Fibroblast of upper back skin (primary cell): ENCODE measurements at places on chromosomes 5 and 9.
A peak's percentile ranks its signal among the peaks of the same experiment; 100 is the strongest.

DNA sequence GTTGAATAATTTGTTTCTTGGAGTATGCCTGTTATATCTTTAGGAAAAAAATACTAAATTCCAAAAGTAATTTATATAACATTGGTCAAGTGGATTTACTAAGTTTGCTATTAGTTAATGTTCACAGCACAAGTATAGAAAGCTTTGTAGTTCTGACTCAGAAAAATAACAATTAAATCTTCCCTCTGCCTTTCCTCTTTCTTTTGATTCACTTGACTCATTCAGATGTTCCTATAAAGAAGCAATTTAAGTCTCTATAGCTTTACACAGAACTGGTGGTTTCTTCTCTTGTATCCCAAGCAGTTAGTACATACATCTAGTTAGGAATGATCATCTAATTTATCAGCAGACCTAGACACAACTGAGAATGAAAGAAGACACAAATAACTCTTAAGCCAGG lies 4.5 kb upstream of the CDC42SE2 start:
- DNase-seq, result no peak

DNA sequence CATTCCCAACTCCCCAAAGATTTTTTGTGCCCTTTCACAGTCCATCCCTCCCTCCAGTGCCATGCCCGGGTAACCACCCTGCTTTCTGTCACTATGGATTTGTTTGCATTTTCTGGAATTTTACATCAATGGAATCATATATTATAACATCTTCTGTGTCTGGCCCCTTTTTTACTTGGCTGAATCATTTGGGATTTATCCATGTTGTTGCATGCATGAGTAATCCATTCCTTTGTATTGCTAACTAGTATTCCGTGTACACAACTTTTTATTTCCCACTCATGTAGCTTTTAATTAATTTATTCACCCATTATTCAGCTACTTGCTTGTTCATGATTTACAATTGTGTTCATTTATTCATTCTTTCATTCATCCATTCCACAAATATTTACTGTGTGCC lies 94.1 kb downstream of the FGF18 start:
- DNase-seq, result no peak

- DNase-seq, result peak; percentile 46
These were observed 114.2 kb downstream of the LHFPL2 start for GRCh38 chr5:78534148-78534904.

DNA sequence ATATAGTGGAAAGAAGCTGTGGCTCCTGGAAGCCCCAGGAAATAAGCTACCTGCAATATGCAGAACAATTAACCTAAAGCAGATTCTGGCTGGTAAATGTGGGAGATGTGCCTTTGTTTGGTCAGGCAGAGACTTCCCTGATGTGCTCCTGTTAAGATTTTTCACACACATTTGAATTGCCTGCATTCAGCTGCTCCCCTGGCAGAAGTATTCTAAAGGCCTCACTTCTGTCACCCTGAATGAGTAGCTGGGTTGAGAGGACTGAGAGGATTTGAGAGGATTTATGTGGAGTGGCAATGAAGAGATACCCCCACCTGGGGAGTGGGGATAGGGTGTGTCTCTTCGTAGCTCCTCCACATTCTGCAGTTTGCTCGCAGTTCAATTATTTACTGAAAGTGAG lies 130.5 kb downstream of the ST8SIA4 start:
- no peak for DNase-seq

DNA sequence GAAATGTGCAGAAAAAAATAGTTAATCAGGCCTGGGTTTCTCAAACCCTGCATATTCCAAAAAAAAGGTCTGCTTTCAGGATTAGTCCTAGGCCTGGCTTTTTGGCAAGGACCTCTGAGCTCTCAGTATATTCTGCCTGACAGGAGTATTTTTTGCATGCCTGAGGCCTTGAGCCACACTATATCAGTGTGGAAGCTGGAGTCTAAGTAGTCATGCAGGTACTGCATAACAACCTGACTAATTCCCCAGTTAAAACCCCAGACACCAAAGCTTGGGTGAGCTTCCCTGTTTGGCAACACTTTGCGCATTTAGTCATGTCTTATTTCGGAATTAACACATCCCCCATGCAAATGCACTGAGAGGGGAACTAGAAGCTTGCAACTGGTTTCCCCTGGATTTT lies 359.5 kb downstream of the CETN3 start:
- no peak for DNase-seq

DNA sequence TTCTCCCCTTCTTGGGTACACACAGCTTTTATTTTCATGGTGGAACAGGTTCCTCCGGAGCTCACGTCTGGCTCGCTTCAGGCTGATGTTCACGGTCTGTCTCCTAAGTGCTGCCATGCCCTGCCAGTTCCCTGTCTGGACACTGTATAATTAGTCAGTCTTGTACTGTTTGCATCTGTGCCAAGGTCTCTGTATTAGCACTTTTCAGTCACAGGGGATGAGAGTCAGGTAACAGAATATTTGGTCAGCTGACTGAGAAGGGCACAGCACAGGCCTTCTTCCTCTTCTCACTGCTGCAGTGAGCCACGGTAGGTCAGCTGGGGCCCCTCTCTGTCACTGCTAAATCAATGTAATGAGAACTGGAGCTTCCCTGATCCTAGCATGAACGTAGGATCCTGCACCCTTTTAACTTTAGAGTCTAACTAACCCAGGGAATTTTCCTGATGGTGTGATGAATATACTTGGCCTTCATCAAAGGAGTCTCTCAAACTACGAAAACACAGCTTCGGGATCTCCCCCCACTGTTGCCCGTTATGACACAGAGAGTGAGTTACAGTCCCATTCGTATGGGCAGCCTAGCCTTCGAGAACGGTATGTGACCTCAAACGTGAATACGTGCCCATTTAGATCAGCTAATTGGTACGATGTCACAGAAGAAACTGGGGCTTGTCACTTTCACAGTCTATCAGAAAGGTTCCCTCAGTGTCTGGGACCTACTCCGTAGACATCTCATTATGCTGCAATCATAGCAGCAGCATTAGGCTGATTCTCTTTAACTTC lies 354.1 kb upstream of the RFX3 start:
- no peak for DNase-seq

DNA sequence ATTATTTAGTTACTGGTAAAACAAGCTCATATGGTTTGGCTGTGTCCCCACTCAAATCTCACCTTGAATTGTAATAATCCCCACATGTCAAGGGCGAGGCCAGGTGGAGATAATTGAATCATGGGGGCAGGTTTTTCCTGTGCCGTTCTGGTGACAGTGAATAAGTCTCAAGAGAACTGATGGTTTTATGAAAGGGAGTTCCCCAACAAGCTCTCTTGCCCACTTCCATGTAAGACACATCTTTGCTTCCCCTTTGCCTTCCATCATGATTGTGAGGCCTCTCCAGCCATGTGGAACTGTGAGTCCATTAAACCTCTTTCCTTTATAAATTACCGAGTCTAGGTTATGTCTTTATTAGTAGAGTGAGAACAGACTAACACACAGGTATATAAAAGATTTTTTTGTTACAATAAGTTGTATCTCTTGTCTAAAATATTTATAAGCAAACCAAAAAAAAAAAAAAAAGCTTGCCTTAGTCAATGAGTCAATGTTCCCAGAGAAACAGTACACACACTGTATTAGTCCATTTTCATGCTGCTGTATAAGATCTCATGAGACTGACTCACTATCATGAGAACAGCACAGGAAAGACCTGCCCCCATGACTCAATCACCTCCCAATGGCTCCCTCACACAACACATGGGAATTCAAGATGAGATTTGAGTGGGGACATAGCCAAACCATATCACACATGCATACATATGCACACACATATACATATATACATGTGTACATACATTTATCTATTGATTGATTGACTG lies 138.3 kb downstream of the BASP1 start:
- DNase-seq, result peak; percentile 63

- no peak for DNase-seq
These were observed 571.9 kb upstream of the FTMT start for GRCh38 chr5:121279801-121280200.

- DNase-seq, result peak; percentile 8
These were observed 608.6 kb downstream of the SLCO4C1 start for GRCh38 chr5:101687349-101687985.

GRCh38 chr9:136143215-136144001 lies 24.7 kb upstream of the TMEM250 start:
- DNase-seq, result peak; percentile 16

DNA sequence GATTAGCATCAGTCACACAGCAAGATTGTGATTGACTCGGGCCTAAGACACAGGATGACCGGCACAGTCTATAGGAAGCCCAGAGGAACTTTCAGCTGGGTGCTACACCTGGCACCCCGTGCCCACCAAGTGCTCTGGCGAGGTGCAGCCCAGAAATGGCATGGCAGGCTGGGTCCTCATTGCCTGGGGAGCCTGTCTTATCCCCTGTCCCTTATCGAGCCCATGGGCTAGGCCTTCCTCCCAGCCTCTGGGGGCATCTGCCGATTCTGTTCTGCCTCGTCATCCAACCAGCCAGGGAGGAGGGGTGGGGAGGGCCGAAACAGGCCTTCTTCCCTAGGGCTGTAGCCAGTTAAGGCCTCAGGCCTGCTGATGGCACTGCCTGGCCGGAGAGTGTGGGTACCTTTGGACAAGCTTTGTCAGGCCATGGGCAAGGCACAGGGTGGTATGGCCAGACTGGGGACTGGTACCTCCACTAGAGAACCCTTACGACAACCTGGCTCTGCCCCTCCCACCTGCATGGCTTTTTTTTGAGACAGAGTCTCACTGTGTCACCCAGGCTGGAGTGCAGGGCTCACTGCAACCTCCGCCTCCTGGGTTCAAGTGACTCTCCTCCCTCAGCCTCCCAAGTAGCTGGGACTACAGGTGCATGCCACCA lies 1.6 kb downstream of the GRK6 start:
- DNase-seq, result no peak

DNA sequence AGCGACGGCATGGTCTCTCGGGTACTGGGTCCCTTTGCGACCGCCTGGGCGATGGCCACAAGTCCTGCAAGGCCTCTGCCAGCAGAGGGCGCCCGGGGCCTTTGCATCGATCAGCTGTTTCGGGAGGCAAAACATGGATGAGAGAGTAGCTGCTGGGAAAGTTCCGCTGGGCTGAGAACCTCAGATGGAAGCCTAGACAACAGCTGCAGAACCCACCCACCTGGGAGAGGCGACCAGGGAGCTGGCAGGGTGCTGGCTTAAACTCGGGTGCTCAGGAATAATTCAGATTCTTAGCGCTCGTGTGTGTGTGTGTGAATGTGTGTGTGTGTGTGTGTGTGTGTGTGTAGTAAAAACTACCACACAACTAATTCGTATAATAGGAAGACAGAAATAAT lies 50.0 kb downstream of the TRIM32 start:
- DNase-seq, result peak; percentile 71

DNA sequence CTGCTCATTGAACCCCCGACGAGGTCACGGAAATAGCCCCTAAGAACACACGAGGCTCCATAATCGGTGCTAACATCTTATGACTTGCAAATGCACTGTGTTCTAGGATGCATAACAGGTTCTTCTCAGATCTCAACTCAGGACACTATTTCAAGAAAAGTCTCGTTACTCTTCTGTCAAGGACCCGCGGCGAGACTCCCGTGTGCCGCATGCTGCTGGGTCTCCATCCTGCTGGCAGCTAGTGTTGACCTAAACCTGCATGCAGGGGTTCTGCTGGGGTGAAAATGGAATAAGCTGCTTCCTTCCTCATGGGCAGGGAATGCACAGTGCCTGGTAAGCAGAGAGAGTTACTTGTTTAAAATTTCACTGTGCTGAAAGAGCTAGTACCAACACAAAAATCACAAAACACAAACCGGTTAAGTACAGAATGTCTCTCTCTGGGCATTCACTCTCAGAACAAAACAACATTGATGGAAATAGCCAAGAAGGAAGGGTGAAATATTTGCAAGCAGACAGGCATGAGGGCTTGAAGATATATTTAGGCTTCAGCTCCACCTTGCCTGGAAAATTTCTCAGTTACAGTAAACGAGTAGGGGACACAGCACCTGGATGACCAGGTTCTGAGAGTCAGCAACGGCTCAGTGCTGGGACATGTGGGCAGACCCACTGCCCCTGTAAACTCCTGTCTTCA lies 416.5 kb downstream of the GADD45G start:
- DNase-seq, result no peak

DNA sequence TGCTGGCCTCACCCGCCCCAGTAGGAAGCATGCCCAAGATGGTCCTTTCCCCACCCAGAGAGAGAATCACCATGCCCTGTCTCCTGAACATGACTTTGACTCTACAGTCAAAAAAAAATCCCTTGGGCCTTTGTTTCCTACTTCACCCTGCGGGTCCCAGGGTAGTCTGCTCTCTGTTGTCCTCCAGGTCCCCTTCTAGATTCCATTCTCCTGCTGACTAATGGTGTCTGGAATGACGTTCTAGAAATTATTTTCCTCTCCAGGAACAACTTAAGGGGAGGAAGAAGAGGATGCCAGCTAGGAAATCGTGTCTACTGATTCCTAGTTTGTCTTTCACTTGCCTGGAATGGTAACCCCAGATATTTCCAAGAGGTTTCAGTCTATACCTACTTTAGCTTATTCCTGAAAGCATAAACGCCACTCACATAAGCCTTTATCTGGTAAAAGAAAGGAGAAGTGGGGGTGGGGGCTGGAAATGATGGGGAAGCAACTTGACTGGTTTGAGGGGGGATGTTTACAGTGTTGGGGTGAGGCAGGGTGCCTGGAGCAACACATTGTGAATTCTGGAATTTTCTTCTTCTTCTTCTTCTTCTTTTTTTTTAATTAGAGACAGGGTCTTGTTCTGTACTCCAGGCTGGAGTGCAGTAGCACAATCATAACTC lies 93.9 kb downstream of the SNX18 start:
- peak; percentile 51 for DNase-seq

DNA sequence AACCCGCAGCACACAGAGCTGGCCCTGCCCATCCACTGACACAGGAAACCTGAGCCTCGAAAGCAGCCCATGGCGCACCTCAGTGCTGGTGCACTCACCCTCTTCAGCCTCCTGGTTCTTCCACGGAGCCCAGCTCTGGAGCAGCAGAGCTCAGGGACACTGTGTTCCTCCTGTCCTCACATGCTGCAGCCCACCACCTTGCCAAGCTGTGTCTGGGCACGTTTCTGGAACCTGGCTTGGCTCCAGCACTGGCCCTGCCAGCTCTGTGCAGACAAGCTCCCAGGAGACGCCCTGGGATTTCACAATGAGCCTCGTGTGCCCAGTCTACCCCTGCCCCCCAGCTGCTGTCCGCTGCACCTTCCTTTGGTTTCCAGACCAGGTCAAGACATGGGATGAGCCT lies 119.5 kb downstream of the SYK start:
- DNase-seq, result no peak

DNA sequence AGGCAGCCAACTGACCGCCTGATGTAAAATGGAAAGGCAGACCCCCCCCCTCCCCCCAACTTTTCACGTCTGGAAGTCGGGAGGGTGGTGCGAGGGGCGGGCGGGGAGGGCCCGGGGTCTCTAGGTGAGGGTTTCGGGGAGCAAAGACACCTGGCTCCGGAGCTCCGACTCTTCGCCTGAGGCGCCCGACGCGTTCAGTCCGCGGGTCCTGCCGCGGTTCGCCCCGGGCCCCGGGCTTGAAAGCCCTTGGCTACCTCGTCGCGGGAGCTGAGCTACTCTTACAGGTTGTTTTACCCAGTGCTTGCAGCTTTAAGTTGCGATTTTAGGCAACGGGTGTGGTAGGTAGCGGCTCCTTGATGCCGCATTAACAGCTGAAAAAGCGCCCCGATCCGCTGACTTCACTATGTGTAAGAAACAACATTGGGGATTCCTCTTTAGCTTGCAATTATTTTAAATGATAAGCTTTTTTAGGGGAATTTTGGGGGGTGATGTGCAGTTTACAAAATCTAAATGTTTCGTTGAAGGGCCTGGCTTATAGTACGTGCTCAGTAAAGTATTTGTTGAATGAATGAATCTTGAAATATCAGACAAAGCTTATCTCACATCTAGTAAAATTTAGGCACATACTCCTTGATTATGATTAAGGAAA lies 722 bp downstream of the CDC42SE2 start:
- DNase-seq, result no peak

- DNase-seq, result no peak
These were observed 66.4 kb downstream of the CSNK1G3 start for GRCh38 chr5:123578390-123578789.
